ENCODE measurements at places on chromosomes 7 and 10.

DNA sequence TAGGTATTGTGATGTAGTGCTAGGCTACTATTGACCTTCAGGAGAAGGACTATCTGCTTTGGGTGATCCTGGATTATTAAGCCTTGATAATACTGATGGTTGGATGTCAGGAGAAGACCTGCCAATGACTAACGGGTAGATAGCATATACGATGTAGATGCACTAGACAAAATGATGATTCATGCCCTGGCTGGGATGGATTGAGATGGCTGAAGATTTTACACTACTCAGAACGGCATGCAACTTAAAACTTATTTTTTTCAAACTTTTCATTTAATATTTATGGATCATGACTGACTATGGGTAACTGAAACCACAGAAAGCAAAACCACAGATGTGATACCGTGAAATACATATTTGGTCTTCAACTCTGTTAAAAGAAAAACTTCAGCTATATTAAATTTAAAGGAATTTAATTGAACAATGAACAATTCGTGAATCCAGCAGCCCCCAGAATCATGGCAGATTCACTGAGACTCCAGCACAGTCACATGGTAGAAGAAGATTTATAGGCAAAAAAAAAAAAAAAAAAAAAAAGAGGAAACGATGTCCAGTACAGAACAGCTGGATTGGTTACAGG lies 124.6 kb upstream of the CDK13 start:
- peak; percentile 9 for DNase-seq

DNA sequence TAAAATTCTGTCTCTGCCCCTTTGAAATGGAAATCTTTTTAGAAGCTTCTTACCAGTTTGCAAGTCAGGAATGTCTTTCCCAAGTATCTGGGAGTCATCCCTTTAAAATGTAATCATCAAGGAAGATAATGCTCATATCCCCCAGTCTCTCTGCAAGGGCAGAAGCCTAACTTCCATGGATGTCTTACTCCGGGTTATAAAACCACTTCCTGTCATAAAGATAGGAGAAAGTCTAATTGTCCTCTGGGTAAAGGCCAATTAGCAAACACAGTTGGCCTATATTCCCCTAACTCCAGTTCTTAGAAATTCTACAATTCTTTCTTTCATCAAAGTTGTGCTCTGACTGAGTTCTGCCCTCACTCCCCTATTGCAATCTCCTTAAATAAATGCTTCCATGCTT lies 1631.5 kb upstream of the LRRTM3 start:
- no peak for DNase-seq

DNA sequence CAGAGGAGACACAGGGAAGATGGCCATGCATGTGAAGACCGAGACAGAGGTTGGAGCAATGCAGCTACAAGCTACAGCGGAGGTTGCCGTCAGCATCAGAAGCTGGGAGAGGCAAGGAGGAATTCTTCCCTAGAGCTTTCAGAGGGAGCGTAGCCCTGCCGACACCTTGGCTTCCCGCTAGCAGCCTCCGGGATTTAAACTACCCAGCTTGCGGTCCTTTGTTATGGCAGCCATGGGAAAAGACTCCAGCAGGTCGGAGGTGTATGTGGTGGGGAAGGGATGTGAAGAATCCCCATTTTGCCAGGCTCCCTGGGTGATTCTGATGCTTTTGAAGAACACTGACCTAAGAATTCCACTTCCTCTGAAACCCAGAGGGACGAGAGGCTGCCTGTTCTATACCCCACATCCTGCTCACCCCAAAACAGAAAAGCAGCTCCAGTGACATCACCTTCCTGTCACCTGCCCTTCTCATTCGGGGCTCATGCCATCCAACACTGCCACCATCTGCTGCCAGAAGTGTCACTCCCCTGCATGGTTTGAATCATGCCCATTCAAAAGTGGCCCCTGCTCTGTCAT lies 3.3 kb upstream of the SEPHS1 start:
- no peak for DNase-seq

DNA sequence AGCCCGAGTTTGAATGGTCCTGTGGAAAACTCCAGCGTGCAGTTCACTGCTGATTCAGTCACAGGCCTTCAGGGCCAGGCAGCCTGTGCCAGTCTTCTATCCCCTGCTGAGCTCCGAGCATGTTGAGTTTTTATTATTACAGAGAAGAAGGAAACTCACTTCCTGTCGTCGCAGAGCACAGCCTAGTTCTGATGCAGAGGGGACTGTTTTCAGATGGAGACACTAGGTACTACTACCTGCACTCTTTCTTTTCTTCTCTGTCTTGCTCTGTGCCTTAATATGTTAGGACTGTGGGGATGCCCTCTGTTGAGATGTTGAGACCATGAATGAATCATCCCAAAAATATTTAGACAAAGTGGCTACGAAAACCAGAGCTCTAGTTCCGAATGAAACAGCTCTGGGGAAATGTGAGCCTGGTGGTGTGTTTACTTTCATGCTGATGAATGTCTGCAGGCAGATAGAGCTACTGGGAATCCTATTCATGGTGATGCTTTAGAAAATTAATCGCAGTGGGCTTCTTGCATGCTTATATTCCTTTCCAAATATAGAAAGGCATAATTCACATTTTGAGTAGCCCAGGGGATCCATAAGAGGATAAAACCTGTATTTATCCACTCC lies 29.6 kb downstream of the CASP7 start:
- DNase-seq, result peak; percentile 16

DNA sequence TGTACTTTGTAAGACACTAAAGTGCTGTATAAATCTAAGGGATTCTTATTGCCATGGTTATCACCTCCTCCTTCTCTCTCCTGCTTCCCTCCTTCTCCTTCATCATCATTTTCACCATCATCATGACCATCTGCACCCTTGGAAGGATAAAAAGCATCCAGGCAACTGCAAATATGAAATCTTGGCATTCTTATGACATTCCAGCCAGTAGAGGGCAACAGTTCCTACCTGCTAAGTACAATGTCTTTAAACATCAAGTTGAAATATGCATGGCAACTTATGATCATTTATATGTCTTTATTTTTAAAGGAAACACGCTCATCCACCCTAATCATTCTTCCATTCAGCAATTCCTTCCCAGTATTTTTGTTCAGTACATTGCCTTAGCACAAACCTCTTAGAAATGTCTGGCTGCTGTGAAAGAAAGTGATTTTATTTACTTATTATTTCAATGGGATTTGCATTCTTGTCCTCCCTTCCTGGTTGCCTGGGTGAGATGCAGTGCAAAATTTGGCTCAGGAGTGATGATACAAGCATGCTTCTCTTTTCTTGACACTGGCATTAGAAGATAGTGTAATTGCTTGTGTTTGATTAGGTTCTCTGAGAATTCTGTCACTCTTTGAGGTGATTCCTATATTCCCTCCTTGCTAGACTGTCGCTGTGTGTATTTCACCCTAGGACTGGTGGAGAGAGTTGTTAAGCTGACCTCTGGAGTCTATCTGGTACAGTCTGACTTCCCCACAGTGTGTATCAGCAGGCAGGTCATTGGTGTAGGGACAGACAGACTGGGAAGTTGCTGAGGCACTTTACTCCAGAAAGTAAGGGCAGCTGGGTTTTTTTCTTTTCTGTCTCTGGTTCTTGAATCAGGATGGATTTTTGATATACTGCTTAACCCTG lies 188.5 kb upstream of the BMPER start:
- DNase-seq, result peak; percentile 76

- DNase-seq, result peak; percentile 38
These were observed 211.1 kb upstream of the LRRTM3 start for GRCh38 chr10:66714741-66715140.

DNA sequence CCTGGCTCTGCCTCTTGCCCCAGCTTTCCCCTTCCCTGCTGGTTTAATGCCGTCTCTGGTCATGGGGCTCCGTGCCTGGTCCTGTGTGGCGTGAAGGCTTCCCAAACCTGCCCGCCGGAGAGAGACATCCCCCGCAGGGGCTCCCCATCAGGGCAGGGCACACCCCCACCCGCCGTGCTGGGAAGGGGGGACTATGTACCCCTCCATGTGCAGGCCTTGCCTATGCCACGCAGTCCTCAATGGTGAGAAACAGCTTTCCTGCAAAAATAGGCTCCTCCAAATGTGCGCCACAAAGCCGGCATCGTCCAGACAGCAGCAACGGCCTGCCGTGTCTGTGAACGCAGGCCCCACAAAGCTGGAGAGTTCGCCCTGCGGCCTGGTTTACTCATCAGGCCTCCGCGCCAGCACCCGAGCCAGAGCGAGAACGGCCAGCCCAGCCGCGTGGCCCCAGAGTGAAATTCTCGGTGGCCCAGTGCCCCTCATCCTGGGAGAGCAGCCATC lies 313.4 kb downstream of the DNAJB6 start:
- no peak for DNase-seq

DNA sequence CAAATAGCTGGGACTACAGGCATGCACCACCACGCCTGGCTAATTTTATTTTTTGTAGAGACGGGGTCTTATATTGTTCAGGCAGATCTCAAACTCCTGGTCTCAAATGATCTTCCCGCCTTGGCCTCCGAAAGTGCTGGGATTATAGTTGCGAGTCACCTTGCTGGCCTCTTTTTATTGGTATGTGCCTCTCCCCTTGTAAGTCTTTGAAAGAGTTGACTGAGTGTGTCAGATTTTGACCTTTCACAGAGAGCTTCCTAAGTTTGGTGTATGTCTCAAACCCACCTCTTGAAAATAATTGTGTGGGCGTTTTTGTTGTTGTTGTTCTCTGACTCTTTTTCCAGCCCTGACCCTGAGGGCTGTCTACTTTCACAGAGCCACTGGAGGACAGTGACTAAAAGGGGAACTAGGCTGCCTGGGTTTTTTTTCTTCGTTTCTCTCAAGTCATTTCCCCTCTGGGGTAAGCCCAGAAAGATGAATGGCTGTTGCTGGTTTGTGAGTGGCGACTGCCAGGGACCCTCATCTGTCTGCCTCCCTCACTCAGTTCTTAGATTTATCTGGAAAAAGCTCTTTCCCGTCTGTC lies 262.8 kb downstream of the ZEB1 start:
- no peak for DNase-seq

DNA sequence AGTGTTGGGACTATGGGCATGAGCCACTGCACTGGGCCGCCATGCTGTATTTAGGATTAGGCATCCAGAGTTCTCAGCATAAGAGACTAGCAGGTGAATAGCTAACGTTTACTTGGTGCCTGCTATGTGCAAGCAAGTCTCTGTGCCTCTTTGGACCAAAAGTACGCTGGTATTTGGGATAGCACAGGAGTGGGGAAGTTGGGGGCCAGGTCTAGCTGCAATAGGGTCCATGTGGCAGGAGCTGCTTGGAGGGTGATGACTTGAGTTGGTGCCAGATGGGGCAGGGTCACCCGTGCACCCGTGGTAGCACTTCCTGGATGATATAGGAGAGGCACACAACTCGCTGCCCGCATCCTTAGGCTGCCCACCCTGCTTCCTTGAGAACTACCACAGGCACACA lies 22.4 kb downstream of the NACAD start:
- no peak for DNase-seq

- DNase-seq, result no peak
These were observed 30.7 kb downstream of the TLL2 start for GRCh38 chr10:96482815-96483588.

GRCh38 chr10:132507409-132507955 lies 30.1 kb upstream of the INPP5A start:
- no peak for DNase-seq

DNA sequence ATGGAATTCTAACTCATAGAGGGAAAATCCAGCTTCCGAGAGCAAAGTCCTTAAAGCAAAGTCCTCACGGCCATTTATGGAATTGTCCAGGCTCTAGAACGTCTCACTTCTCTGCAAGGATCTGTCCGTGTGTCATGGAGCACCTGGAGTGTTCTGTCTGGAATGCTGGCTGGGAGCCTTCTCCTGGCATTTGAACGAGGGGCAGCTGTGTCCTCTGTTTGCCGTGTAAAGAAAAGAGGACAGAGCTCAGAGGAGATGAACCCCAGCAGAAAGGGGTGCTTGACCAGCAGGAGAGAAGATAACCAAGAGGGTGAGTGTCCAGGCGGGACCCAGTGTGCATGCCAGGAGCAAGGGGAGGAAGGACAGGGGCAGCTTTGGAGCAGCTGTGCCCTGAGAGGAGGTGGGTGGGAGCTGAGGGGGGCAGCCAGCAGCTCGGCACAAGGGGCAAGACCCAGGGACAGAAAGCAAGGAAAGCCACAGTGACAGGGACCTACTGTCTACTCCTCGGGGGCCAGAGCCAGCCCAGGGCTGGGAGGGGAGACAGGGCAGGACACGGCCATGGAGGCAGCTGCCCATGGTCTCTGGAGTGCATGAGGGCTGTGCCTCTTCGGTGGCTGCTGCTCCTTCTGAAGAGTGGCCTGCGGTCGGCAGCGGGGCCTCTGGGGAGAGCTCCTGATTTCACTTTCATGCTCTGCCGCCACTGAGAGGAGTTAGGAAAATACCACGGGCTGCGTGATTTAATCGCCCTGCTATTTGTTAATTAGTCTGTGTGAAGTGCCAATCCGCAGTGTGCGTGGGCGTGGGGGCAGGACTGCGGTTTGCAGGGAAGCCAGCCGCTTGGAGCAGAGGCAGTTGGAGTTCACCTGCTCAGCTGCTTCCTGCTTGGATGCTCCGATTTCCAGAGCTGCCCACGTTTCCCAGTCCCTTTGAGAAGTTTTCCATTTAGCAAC lies 149.3 kb upstream of the SHH start:
- DNase-seq, result peak; percentile 88
